ENCODE measurements at places on chromosomes 4 and X.
A peak's percentile ranks its signal among the peaks of the same experiment; 100 is the strongest.

- DNase-seq: peak; percentile 34
These were observed 26.4 kb downstream of the GPM6B start for GRCh38 chrX:13790206-13791131.

DNA sequence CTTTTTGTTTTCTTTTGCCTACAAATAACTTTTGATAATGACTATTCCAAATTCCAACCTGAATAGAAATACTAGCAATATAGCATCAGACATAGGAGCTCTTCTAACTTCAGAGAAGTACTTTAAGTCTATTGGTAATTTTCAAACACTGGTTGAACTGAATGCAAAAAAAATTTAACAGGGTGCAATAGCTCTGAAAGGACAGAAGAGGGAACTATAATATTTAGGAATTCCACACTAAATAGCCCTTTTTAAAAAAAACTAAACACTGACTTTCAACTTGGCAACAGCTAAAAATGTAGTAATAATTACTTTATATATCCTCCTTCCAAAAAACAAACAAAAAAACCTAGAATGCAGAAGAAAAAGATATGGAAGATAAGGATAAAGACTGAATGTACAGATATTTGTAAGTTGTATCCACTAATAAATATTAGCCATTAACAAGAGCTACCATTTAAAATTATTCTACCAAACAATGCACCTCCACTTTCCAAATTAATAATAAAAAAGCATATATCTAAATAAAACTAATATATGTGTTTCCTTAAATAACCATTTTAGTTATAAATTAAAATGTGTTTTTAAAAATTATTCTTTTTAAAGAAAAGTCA, 81.4 kb downstream of the FBXW7 start:
- peak; percentile 29 for DNase-seq

DNA sequence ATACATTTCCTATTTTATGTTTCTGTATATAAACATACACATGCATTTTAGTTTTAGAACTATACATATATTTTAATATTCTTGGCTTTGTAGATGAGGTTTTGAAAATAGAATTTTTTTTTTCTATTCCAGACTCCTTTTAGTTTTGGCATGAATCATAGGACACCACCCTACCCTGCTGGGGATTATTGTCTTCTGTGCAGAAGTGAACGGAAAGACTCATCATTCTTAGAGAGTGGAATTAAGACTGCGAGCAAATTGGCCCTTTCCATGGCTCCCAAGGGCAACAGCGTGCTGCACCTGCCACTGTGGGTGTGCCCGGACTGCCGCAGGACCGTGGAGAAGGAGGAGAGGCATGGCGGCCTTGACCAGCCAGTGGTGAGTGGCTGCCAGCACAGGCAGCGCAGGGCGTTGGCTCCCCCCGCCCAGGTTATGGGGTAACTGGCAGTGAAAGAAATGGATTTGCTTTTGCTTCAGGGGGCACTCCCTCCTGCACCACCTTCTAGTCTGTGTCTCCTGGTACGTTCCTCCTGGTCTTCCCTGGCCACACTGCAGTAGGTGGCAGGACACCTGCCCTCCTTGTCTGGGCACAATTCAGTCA, 59.6 kb downstream of the FAM193A start:
- no peak for DNase-seq

- no peak for DNase-seq
These were observed 586 bp upstream of the NSG1 start for GRCh38 chr4:4386296-4386735.

All from fibroblast of skin of back (primary cell).